Stimulated activated CD4-positive, alpha-beta T cell treated with anti-CD3 and anti-CD28 coated beads, Interleukin-1b, Interleukin-23, amount 100 ng/mL, for 24 hours (primary cell): ENCODE measurements at places on chromosomes 3 and 15.

DNA sequence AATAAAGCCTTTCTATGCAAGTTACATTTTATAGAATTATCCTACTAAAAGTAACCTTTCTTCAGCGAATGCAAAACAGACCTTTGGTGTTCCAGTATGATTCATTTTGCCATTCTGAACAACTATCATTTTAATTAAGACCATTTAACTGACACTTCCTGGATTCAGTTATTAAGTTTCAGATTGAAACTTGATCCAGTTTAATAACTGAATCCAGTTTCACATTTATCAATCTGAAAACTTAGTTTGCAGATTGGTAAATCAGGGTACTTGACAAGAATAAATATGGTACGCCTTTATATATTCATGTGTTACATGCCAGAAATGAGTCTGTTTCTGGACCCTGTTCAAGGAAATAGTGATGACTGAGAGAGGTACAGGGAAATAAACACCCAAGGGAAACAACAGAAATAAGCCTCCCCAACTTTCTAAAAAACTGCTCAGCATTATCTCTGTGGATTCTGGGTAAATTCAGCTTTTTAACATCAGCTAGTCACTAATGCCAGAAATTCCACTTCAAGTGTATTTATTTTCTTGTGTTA is 23.3 kb upstream of the NFKBIZ start:
- no peak for DNase-seq

DNA sequence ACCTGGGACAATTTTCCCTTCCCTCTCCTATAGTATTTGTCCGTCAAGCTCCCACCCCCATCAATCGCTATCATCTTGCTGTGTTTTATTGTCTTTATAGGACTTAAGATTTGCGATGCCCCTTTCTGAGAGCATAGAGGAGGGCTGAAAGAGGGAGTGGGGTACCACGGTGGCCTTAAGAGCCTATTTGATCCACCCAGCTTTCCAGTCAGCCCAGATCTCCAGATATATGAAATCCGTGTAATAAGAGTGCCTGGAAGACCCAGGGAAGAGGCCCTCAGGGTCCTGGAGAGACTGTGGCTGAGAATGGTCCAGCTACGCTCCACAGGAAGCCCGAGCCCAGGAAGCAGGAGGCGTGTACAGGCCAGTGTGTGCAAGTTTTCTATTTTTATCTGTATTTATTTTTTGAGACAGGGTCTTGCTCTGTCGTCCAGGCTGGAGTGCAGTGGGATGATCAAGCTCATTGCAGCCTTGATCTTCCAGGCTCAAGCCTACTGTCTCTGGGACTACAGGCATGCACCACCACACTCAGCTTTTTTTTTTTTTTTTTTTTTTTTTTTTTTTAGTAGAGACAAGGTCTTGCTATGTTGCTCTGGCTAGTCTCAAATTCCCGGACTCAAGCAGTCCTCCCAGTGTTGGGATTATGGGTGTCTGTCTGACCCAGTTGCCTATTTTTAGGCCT is 964 bp upstream of the NCKIPSD start:
- no peak for DNase-seq

- no peak for DNase-seq
These were observed 1437.0 kb downstream of the OTOL1 start for GRCh38 chr3:162933656-162934055.

DNA sequence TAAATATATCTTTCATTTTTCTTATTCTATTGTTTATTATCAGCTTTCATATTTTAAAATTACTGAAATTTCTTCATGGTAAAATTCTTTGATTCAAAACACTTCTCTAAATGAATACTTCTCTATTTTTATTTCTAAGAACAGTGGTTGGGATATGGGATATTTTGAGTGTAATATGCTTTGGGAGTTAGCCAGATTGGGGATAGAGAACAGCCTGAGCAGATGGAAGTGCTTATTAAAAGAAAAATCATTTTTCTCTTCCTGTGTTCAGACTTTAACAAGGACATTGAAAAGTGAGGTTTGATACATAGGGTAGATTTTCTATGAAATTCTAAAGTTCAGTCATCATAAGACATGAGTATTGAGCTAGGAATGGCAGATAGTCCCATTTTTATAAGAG is 84.8 kb downstream of the COL6A5 start:
- no peak for DNase-seq

GRCh38 chr3:48088056-48088748 is 72.0 kb upstream of the MAP4 start:
- no peak for DNase-seq
